ENCODE measurements at places on chromosomes 1 and 21. TPM values are rescaled to one million over a fixed set of nuclear protein-coding genes. Genes with fewer than 3 reads are reported as not detected.
A peak's percentile ranks its signal among the peaks of the same experiment; 100 is the strongest.

DNA sequence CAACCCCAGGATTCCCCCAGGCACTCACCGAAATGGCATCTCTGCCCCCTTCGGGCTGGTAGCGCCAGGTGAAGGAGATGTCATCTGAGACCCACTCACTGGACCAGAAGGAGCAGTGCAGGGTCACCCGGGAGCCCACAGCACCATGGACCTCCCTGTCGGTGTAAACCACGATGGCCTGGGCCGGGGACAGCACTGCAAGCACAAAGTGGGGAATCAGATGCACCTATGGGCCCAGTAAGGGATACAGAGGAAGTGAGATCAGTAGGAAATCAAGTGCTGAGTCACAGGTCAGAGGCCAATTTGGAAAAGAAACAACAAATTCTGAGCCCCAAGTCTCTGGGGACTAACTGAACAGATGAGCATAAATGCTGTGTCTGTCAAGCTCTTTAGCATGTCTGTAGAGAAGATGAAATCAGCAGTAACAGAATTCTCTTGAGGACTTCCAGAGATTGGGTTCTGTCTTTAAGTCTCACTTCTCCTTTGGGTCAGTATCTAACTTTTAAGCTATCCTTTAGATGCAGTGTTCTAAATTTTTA, 2.5 kb downstream of the MPZ start:
- DNase-seq, result no peak

- DNase-seq, result no peak
These were observed 146.0 kb upstream of the KIAA0040 start for GRCh38 chr1:175338387-175339135.

DNA sequence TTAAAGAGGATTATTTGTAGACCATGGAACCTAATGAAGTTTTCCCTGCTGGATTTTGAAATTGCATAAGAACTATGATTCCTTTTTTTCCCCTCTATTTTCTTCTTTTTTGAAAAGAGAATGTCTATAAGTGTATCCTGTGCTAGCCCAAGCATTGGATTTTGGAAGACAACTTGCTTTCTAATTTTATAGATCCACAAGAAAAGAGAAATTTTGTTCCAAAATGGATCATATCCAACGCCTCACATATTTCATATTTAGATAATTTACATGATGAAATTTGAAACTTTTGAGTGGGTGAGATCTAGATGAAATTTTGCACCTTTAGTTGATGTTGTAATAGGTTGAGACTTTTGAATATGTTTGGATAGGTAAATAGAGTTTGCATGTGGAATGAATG, 978.7 kb downstream of the MRPL39 start:
- no peak for DNase-seq

GRCh38 chr1:157595356-157595755, 2.5 kb downstream of the FCRL4 start:
- no peak for DNase-seq

Gene RHEX
- 6.2 TPM for polyA plus RNA-seq

Gene SMPDL3B
- 12.8 TPM for polyA plus RNA-seq

Gene SERINC2
- polyA plus RNA-seq, result 40.9 TPM

DNA sequence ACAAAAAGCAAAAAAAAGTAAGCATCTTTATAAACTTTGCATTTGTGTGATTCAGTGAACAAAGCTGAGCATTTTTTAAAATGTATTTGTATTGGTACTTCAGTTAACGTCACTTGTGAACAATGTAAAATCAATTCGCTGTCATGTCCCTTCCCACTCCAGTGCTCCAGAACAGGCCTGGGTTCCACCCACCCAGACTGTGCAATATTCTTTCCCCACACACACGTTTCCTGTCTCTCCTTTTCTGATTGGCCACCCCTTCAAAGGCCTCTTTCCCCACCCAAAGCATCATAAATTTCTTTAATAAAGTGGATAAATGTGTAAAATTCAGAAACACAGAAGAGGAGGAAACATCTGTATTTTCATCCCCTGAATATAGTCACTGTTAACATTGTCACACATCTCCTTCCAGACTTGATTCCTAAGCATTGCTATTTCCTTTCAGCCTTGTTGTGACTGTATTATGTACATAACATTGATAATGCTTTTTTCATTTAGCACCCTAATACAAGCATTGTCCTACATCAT, 12.0 kb downstream of the CLEC20A start:
- DNase-seq, result no peak

DNA sequence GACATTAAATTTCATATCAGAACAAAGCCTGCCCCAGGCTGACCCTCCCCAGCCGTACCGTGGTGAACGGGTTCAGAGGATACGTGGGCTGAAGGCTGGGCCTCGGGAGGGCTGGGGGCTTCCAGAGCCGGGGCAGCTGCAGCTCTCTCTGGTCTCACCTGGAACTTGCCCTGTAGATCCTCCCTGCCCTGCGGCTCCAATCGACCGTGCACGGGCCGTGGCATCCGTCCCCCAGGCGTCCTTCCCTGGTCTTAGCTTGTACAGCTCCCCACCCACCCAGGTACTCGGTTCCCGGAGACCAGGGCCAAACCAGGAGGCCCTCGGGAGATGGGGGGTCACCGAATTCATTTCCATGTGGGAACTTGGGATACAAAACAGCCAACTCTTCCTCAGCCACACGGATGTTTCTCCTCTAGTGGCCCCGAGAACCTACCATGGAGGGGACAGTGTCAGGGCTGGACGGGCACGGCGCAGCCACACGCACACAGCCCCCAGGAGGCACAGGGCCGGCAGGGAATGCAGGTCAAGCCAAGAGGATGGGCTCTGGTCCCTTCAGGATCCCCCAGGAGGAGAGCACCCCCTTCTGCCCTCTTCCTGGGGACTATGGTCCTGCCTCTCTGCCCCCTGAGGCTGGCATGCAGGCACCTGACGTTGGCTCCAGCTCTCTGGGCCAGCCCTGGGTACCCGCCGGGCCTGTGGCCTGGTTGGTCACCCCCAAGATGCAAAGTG, 3.1 kb downstream of the B3GALT6 start:
- DNase-seq, result no peak

- DNase-seq, result no peak
These were observed 1.9 kb downstream of the SLC9A1 start for GRCh38 chr1:27152829-27153548.

DNA sequence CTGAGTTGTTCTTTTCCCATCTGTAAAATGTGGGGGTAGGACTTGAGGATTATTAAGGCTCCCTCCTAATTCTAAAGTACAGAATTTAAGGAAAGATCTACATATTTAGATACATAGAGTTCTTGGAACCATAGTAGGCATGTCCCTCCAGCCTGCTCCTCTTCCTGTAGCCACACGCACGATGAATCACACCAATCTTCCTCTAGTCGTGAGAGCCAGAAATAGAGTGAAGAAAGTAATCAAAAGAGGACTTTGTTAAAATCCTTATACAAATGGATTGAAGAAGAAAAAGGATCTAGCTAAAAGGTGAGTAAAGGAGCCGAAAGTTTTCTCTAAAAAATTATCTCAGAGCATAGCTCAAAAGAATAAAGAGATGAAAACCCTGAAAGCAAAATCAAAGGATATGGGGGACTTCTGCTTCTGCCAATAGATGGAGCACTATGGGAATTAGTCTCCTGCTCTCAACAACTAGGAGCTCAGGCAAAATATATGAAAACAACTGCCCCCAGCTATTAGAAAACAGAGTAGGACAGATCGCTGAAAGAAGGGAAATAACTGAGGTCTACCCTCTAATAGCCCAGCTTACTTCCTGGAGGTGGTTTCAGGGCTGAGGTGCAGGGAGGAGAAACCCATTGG, 8.5 kb downstream of the C1orf141 start:
- DNase-seq, result no peak

DNA sequence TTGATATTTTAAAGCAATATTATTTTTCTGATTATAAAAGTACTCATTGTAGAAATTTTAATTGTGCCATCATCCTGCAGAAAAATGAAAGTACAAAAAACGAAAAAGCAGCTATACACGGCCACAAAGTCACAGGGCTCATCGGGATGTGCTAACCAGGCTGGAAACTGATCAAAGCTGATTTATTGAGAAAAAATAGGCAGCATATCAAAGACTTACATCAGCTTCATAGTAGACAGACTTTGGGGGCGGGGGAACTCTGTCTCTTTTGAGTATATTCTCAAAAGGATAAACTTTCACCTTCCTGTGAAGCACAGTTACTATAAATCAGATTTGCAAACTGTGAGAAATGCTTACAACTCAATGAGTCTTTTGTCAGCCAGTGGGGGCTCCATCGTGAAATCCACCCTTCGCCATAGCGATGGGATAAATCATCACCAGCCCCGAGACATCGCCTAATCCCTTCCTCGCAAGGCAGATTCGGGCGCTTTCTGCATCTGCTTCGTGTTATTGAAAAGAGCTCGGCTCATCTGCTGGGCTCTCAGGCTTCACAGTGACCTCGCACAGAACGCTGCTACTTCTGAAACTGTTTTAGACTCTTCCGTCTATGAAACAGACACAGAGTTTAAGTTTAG, 69.2 kb upstream of the ERG start:
- DNase-seq, result peak; percentile 13

- no peak for DNase-seq
These were observed 33.1 kb upstream of the EXOSC10 start for GRCh38 chr1:11132563-11133293.

DNA sequence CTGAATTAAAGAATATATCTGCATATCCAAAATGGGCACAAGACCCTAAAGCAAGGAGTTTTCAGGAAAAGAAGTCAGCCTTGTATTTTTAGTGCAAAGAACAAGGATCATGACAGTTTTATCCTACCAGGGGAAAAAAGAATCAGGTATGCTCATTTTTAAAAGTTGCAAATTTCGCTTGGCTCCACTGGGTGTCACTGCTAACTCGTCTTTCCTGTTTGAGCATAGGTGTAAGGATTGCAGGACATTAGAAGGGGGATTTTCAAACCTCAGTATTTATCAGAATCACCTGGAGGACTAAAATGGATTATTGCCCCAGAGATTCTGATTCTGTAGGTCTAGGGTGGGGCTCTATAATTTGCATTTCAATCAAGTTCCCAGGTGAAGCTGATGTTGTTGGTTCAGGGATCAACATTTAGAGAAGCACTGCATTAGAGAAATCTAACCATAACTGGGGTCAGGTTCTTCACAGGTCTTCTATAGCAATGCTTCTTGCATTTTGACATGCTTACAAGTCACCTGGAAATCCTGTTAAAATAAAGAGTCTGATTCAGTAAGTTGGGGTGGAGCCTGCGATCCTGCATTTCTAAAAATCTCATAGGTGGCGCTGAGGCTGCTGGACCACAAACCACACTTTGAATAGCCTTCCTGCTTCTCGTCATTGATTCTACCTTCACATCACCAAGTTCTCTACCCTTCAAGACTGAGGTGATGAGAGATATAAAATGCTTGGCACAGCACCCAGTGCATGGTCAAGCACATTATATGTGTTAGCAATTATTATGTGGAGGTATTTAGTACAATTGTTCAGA, 39.6 kb downstream of the NUF2 start:
- DNase-seq, result peak; percentile 35
